ENCODE measurements at places on chromosomes 3 and 15.

DNA sequence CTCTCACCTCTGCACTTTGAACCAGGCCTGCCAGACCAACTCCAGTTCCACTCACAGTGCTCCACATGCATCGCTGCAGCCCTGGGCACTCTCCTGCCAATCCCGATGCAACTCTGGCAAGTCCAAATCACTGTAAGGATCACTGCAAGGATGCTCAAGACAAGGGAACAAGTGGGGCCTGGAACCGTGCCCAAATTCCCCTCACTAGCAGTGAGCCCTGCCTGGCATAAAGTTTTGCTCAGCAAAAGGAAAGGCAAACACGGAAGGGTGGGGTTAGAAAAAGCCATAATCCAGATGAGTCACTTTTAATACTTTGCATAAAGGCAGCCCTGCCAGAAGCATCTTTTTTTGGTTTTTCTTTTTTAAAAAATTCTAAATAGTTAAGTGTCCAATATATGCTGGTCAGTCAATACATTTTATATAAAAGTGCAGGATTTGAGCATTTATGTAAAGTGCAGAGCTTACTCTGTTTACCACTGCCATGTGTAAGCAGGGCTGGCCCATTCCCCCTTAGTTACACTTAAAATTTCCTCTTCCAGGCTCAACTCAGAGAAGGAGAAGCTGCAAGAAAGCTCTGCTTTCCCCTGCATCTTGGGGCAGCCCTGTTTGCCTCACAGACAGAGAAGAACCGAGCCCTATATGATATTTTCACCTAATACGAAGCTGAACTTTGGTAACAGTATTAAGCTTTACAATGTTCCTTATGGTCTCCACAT, 102.2 kb downstream of the CD47 start:
- no peak for DNase-seq

DNA sequence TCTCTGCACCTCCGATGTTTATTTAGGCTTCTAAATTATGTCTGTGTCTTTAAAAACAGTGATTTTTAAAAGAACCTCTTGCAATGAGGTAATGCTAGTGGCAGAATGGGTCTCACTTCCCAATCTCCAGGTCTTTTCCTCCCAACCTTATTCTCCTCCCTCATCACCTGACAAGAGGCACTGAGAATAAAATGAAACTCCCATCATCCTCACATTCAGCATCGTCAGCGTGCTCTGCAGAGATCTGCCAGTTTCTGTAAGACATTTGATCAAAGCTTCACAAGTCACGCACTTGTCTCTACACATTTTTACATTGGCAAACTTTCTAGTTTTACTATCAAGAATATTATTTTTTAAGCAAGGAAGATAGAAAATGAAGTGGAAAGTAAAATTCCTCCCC, 420.5 kb downstream of the GABRB3 start:
- DNase-seq, result no peak

DNA sequence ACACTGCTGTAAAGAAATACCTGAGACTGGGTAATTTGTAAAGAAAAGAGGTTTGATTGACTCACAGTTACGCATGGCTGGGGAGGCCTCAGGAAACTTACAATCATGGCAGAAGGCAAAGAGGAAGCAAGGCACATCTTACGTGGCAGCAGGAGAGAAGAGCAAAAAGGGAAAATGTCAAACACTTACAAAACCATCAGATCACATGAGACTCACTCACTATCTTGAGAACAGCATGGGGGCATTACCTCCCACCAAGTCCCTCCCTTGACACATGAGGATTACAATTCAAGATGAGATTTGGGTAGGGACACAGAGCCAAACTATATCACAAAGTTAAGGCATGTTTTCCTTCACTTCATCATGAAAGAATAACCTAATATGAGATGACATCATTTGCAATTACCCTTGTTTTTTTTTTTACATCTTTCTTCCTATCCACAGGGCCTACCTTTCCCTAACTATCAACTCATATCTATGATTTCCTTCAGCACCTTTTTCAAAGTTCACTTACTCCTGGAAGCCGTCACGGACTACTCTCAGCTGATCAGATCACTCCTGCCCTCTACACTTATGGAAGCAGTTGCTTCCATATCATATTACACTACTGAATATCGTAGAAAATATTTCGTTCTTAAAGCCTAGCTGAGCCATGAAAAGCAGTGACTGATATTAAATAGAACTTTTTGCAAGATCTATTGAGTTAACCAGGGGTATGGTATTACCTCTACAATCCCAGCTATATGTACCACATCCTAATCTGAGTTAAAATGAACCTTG, 25.5 kb upstream of the ATP8B4 start:
- no peak for DNase-seq

- no peak for DNase-seq
Observed at GRCh38 chr3:129827765-129828164, 65.7 kb downstream of the TMCC1 start.

DNA sequence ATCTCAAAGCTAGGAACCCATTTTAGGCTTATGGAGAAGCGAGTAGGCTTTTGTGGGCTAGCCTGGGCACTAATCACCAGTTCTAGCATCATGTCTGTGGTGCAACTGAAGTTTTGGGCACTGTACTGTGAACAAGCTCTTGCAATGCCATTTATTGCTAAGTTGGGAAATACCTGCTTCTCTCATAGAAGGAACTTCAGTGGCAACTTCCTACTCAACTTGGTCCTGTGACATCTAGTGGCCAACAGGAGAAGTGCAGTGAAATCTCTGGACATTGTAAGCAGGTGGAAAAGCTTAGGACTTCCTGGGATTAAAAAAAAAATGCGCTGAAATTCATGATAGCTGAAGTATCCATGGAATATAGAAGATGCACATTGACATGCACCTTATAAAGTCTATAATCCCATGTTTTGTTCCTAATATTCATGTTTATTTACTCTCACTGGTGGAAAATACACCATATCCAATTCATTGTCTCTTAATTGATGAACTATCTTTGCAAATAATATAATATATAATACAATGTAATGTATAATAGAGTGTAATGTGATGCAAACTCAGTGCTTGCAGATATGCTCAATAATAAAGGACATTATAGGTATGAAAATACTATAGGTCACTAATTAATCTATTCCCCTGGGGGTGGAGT, 6.5 kb upstream of the ALDH1A3 start:
- peak; percentile 37 for DNase-seq

DNA sequence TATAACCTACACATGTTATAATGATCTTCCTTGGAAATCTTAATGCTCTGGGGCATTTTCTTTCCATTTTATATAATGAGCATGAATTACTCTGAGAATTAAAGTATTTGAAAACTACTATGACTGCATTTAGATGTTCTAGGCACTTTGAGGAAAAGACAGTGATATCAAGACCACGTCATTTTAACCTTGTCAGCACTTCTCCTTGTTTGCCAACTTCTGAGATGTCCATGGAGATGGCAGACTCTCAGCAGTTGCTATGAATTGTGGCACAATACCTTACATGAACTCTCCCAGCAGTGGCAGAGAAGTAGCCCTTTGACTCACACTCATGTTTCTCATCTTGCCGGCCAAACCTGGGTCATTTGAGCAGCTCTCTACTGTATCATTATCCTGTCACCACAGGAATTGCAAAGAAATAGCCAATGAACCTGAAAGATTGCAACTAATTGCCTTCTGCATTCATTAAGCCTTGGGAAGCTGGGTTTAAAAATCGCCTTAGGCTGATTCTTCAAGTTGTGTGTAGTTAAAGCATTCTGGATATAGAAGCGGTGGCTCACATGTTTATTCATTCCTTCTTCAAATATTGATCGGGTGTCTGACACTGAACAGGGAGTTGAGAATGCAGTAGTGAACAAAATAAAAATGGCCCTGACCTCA, 272.2 kb upstream of the CFAP20DC start:
- DNase-seq, result no peak
